NCI-H510A (cell line): ENCODE measurements at places on chromosomes 16 and 17.

DNA sequence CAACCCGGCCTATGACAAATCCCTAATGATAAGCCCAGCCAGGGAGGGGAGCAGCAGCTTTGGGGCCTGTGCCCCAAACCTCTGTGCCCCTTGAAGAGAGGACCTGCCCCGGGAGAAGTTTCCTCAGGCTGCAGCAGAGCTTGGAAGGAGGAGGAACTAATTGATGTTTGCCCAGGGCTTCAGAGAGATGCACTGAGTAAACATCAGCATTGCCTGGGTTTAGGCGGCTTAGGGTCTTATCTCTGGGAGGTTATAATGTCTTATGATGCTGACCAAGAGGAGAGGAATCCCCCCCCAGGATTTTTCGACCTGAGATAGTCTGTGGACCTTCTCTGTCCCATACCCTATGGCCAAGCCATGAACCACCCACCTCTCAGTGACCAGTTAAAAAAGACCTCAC is 148.7 kb upstream of the SDK2 start:
- DNase-seq, result no peak

DNA sequence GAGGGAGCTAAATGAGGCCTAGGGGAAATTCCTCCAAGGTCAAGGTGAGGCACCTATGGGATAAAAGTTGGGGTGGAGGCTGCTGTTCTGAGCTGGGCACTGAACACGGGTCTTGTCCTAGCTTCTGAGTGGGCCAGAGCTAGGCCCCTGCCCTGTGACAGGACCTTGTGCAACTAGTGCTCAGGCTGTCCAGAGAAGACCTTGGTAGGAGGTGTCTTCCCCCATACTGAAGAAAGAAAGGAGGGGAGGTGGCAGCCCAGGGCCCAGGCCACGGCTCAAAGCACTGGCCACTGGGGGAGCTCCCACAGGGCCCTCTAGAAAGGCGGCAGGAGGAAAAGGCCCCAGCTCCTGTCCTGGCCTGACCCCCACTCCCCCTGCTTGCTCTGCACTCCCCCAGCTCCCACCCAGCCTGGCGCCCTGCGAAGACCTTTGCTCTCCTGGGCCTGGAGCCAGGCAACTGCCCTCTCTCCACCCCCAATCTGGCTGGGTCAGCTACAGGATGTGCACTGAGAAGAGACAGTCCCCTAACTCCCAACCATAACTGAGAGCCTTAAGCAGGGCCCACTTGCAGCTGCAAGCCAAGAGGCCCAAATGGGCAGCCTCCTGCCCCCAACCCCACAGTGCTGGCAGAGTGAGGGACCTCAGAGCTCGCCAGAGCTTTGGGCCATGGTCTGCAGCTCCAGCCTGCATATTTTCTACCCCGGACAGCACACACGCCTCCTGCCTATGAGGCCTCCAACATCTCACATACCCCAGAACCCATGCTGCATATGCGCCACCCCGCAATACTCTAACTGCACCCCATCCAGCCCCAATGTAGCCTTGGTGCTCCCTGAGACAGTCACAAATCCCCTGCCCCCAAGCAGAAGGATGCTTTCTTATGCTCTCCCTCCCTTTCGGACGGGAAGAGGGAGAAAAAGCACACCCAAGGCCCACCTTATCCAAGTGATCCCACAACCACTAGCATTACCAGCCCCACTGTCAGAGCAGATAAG is 15.3 kb downstream of the HSD11B2 start:
- DNase-seq, result no peak

DNA sequence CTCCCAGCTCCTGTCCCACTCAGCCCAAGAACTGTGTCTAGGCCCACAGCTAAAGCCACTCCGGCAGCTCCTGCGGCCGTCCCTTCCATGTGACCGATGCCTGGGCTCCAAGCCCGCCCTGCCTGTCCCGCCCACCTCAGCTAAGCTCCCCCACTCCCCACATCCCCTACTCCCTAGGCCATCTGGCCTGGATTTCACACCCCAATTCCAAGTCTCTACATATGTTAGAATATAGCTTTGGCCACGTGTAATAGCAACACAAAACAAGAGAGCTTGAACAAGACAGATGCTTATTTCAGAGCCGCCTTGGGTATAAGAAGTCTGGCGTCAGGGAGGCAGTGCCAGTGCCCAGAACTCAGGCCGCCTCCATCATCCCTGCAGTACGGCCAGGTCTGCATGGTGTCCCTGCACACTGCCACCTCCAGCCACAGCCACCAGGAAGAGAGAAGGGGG is 30.0 kb upstream of the USP22 start:
- DNase-seq, result no peak

GRCh38 chr17:43880420-43880991 is 26.8 kb downstream of the MPP2 start:
- DNase-seq, result no peak

- no peak for DNase-seq
Observed at GRCh38 chr16:78686601-78687000, 587.1 kb downstream of the WWOX start.

DNA sequence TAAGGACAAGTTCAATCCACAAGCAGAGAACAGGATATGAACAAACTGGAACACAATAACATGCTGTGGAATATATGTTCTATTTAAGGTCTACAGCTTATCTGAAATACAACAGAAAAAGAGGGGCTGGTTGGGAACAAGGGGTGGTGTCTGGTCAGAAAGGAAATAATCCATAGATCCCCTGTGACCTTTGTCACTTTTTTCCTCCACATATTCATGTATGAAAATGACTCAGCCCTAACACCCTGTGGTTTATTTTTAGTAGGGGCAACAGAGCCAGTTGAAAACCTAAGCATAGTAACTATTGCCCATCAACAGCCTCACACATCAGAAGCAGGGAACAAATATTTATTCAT is 12.3 kb upstream of the SPAG9 start:
- no peak for DNase-seq

- no peak for DNase-seq
Observed at GRCh38 chr16:56493126-56493525, 26.7 kb downstream of the BBS2 start.

DNA sequence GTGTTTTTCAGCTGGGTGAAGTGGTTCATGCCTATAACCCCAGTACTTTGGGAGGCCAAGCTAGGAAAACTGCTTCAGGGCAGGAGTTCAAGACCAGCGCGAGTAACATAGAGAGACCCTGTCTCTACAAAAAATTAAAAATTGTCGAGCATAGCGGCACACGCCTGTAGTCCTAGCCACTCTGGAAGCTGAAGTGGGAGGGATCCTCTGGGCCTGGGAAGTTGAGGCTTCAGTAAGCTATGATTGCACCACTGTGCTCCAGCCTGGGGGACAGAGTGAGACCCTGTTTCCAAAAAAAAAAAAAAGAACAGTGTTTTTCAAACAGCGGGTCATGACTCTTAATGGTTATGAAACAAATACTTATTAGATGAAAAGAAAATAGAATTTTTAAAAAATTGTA is 2.3 kb upstream of the CYTH1 start:
- no peak for DNase-seq

DNA sequence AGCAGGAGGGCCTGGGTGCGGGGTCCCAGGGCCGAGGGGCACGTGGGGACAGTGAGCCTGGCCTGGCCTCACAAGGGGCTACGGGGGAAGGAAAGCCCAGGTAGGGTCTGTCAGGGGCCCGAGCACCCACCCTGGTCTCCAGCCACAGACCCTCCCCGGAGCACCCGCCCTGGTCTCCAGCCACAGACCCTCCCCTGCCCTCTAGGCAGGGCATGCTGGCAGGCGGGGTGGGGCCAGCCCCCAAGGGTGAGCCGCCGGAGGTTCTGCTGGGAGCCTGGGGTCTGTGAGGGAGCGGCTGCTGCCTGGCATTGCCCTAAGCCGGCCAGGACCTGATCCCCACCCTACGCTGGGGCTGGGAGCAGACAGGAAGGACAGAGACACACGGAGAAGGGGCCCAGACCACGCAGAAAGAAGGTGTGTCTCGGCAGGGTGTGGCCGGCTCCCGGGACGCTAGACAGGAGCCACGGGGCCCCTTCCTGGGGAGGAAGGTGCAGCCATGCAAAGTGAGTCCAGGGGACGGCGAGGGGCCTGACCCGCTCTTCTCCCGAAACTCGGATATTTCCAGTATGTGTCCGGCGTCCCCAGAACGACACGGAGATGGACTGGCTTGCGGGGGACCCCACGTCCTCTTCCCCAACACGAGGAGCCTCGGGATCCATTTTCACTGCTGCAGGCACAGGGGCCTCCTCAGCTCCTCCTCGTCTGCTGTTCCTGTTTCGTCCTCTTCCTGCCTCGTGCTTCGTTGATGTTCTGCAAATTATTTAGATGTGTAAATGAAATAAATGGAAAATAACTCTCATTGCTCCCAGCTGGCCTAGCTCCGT is 15.5 kb downstream of the UTS2R start:
- no peak for DNase-seq

DNA sequence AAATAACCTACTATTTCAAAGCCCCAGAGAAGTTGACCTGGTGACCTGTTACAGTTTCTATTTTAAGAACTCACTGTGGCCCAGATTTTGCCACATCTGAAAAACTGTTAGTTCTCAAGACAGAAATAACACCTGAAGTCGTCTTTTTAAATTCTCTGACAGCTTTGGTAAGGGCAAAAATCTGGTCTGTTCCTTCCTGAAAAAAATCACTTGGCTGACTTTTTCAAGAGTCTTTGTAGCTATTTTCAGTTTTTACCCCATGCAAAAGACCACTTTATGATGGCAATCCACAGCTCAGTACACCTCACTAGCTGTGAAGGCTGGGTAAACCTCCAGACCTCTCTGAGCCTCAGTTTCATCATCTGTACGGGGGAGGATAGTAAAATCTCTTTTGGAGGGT is 60.7 kb upstream of the SREBF1 start:
- no peak for DNase-seq

DNA sequence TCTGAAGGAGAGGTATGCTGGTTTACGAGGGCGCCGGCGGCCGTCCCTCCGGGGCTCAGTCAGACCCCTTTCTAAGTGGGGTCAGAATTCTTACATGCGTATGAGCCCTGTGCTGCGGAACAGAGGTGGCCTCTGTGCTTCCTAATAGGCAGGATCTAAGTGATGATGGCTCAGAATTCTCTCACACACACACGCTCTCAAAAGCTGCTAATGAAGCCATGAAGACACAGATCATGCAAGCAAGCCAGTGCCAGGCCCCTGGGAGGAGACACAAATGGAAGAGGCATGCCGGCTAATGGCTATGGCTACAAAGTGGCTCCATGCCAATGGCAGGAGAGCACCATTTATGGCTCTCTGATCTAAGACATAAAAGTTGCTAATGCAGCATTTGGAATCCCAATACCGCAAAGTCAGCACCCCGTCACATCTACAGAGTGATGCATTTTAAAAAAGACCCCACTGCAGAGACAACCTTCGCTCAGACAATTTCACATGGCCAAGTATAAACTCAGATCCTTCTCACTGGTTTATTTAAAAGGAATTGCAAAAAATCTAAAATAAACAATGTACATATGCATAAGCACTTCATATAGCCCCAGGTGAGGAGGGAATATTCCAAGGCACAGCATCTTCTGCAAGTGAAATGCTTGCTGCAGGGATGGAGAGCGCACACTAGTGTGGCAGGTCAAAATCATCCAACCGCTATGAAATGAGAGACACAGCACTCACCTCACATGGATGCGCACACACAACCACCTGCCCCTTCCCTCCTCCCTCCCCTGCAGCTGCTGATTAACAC is 24.5 kb downstream of the NPLOC4 start:
- DNase-seq, result no peak
